Umbilical cord (tissue), 2 donors: ENCODE measurements at places on chromosomes 7 and 10.

- no peak for DNase-seq
These were observed 294.6 kb upstream of the ZNF32 start for GRCh38 chr10:43943119-43943817.

- no peak for DNase-seq
These were observed 99.5 kb downstream of the HIP1 start for GRCh38 chr7:75639071-75639885.

- DNase-seq = peak; percentile 89
These were observed 186.2 kb downstream of the REEP3 start for GRCh38 chr10:63707254-63707910.

DNA sequence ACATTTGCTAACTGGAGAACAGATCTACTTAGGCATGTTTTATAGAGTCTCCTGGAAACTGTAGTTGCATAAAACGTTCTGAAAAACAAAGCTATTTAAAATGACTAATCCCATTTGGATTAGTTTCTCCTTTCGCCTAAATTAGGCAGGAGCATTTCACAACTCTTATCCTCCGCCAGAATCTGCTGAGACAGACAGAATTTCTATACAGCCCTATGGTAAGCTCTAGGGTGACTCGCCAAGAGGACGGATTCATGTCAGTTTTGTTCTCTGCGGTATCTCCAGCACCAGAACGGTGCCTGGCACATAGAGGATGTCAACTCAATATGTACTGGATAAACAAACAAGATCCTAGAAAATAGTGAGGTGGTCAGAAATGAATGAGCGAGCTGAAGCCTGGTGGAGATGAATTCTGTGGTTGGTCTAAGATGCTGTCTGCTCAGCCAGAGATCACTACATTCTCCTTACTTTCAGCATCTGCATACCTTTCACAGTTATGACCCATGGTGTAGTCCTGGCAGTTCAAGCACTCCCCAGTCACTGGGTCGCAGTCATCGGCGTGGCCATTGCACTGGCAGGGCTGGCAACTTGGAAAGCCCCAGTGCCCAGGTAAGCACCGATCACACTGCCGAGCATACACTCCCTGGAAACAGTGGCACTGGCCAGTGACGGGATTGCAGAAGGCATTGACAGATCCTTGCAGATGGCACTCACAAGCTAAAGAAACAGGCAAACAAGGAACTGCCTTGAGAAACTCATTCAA lies 44.0 kb downstream of the LAMB1 start:
- DNase-seq = no peak

DNA sequence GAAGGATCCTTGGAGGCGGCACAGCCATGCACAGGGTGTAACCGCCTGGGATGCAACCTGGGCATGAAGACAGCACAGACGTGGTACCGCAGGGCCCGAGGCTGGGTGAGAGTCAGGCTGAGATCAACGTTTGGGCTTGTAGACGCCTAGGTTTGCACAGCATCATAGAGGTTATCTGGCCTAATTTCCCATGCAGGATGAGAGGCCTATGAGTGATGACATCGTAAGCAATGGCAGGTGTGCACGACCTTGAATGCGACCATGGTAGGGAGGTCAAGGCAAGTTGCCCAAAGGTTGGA lies 7.5 kb downstream of the CALML3 start:
- no peak for DNase-seq

GRCh38 chr10:112136486-112137153 lies 46.9 kb downstream of the GPAM start:
- DNase-seq = no peak

DNA sequence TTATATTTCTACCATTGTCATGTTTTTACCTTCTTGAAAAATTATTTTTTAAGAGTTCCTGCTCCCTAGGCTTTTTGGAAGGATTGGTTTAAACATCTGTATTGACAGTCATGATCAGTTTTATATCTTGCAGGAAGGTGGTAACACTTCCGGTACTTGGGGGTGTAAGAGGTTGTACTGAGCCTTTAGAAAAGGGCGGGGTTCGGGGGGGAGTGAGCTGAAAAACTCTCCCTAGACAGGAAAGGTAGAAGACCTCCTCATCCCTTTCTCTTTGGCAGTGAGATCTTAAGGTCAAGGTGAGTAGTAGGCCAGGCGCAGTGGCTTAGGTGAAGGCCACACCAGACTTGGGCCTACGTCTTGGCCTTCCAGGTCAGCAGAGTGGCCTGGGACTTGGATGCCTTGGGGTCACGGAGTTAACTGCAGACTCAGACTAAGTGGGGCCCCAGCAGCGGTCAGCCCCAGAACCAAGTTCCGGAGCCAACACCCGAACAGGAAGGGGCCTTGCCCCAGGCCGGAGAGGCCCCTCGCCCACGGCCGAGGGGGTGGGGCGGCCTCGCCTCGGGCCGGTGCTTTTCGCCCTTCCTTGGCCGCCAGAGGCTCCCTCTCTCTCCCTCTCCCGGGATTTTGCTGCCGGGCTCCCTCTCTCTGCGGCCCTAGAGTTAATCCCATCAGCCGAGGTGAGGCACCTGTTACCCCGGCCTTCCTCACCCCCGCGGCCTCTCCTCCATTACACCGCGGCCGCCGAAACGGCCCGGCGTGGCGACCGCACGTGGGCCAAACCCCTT lies at the start of gene PPP1R9A:
Gene PPP1R9A (plus strand): TSS at position 569 of the 785 bp plus-strand sequence. CDS start 2,520 bp downstream, outside the sequence.
- DNase-seq = peak; percentile 31

DNA sequence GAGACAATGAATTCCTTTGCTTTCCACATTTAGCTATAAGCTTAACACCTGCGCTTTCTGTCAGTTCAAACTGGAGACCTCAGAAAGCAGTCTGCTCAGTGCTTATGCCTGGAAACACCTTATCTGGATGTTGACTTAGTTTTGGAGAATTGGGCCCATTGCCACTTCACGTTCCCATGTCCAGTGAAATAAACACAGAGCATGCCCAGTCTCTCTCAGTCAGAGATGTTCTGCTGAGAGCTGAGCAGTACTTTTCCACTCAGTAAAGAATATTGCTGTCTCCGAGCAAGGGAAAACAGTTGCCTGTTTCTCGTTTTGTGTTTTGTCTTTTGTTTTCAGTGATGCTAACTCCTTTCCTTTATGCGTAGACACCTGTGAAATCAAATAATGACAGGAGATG lies 83.2 kb upstream of the PRR15 start:
- peak; percentile 76 for DNase-seq

GRCh38 chr7:142881586-142882337 lies 3.8 kb downstream of the TRPV6 start:
- DNase-seq = no peak

DNA sequence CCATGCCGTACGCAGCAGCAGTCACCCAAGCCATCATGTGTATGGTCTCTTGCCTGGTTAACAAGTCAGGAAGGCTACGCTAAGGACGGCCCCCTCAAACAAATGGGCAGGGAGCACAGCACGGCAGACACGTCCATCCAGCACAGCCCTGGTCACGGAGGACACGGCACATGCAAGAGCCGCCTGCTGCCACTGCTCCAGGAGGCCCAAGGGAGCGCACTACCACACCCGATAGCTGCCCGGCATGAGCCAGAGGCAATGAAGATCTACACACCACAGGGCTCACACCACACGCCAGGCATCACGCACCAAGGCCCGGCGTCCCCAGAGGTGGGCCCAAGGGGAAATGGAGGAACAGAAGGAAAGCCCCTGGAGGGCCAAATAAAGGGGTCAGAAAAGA lies 134.2 kb downstream of the MAD1L1 start:
- no peak for DNase-seq

DNA sequence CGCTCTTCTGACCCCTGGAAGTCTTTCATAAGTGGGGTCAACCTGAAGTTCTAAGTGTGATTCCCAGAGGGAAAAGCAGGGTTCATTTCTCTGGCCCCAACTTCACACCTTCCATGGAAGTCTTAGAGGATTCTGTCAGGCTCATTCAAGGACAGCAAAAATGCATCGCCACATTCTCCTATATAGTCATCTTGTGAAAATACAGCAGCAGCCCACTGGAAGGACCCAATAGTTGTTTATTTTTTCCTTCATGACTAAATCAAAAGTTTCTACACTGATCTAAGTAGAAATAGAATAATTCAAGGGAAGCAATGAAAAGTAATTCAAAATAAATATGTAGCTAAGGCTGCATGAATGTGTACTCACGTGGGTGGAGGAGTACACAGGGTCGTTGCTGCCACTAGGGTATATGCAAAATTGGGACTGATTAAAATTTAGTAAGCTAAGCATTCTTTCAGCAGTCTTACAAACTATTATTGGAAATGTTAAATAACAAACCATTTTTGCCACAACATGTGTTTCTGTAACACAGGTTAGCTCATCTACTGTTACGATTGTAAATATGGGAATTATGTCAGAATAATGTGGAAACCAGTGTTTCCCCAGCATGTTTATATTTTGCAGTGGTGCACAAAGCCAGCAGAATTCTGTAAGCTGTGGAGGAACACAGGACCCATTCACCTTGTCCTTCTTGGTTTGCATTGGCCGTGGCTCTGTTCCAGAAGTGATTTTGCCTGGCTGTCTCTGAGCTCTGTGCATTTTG lies 33.5 kb downstream of the EEPD1 start:
- no peak for DNase-seq
